ENCODE measurements at places on chromosomes 11 and 22. TPM values are rescaled to one million over a fixed set of nuclear protein-coding genes. Genes with fewer than 3 reads are reported as not detected.

Gene CCDC81
- total RNA-seq, result 0.84 TPM

Gene ELMOD1
- not detected for total RNA-seq

Gene DNAJB13
- not detected for total RNA-seq

Gene PKP3
- not detected for total RNA-seq

Gene OR8D4
- not detected for total RNA-seq

Gene SLC25A18
- not detected for total RNA-seq

Gene MS4A6E
- total RNA-seq, result not detected

Gene ZNF280B
- 3.5 TPM for total RNA-seq

Gene PRDM11
- total RNA-seq, result 26.2 TPM

Gene PGR
- total RNA-seq, result not detected

Gene LDHAL6A
- not detected for total RNA-seq

Gene DDI1
- total RNA-seq, result not detected

Gene SCGB1A1
- total RNA-seq, result not detected

Gene CCDC73
- total RNA-seq, result 0.05 TPM

Gene C11orf65
- 1.4 TPM for total RNA-seq

Gene SLC37A4
- total RNA-seq, result 14.3 TPM

Gene OTOG
- not detected for total RNA-seq

Gene DDTL
- 4.1 TPM for total RNA-seq

Gene BIRC3
- 419 TPM for total RNA-seq

Gene CTSW
- total RNA-seq, result 1.3 TPM

Gene MED17
- 82.7 TPM for total RNA-seq

Gene UBQLNL
- total RNA-seq, result 1.3 TPM

Gene RPL27A
- 1,473 TPM for total RNA-seq

Gene TEX12
- not detected for total RNA-seq

Gene SCGB1D4
- not detected for total RNA-seq

Gene OSM
- total RNA-seq, result 1.7 TPM

Gene BAD
- 25.0 TPM for total RNA-seq

Gene SMIM35
- 4.5 TPM for total RNA-seq

Gene PKNOX2
- not detected for total RNA-seq

Gene IL10RA
- 434 TPM for total RNA-seq

Gene GLYATL1
- total RNA-seq, result not detected
